K562 (cell line): ENCODE measurements at places on chromosomes 5 and 9. TPM values are rescaled to one million over a fixed set of nuclear protein-coding genes. Genes with fewer than 3 reads are reported as not detected.

The PCDHGB2 gene
- polyA plus RNA-seq, result 0.24 and 0.29 TPM in 2 replicates

The TRPM3 gene
- not detected in 2 replicates for polyA plus RNA-seq

The MYMK gene
- not detected in 2 replicates for polyA plus RNA-seq

The TCF7 gene
- polyA plus RNA-seq, result 5.4 and 5.8 TPM in 2 replicates

The IL7R gene
- 0.03 TPM in 1 of 2 replicates, not detected in the other for polyA plus RNA-seq

The SH2D3C gene
- 0.21 and 0.38 TPM in 2 replicates for polyA plus RNA-seq

The EPB41L4B gene
- polyA plus RNA-seq, result 0.21 and 0.28 TPM in 2 replicates

The CATSPER3 gene
- polyA plus RNA-seq, result 0.22 and 0.61 TPM in 2 replicates

The LCN2 gene
- polyA plus RNA-seq, result 0.21 and 0.65 TPM in 2 replicates

The GRM6 gene
- polyA plus RNA-seq, result not detected in 2 replicates

The CDC20B gene
- polyA plus RNA-seq, result not detected in 2 replicates

The ESM1 gene
- not detected in 2 replicates for polyA plus RNA-seq

The PCAT7 gene
- not detected in 2 replicates for polyA plus RNA-seq

The VLDLR gene
- 0.24 and 0.45 TPM in 2 replicates for polyA plus RNA-seq

The OGN gene
- not detected in 2 replicates for polyA plus RNA-seq
